Aorta (tissue), 5 donors: ENCODE measurements at places on chromosomes 3 and 15. TPM values are rescaled to one million over a fixed set of nuclear protein-coding genes. Genes with fewer than 3 reads are reported as not detected.

Gene ECE2
- total RNA-seq = not detected

Gene DUOXA1
- total RNA-seq = 0.23 TPM

Gene SLCO2A1
- total RNA-seq = 101 TPM

Gene PPP1R14D
- not detected for total RNA-seq

Gene CCR3
- 0.29 TPM for total RNA-seq

Gene XCR1
- total RNA-seq = 0.26 TPM

Gene ALG1L2
- not detected for total RNA-seq

Gene RHCG
- not detected for total RNA-seq

Gene ARGFX
- not detected for total RNA-seq

Gene ACP3
- total RNA-seq = 4.2 TPM

Gene CORO2B
- total RNA-seq = 9.2 TPM

Gene LYZL4
- not detected for total RNA-seq

Gene SLC12A6
- total RNA-seq = 46.0 TPM

Gene MAPKAPK3
- total RNA-seq = 24.8 TPM

Gene ITPKA
- 0.29 TPM for total RNA-seq

Gene LOXL1
- total RNA-seq = 115 TPM

Gene TRH
- total RNA-seq = not detected

Gene GOLGA8J
- 1.5 TPM for total RNA-seq

Gene CGGBP1
- 73.6 TPM for total RNA-seq

Gene PIK3R4
- total RNA-seq = 22.3 TPM

Gene SNTN
- not detected for total RNA-seq

Gene ACSBG1
- total RNA-seq = not detected

Gene COLQ
- 18.7 TPM for total RNA-seq
